ENCODE measurements at places on chromosomes 11 and 22. TPM values are rescaled to one million over a fixed set of nuclear protein-coding genes. Genes with fewer than 3 reads are reported as not detected.

ADAMTS8 gene
- polyA plus RNA-seq: 3.4 TPM

MAPK8IP2 gene
- 1.3 TPM for polyA plus RNA-seq

MYRF gene
- 23.2 TPM for polyA plus RNA-seq

GRCh38 chr11:64035576-64035975, at the start of gene FLRT1:
TSS of gene FLRT1 (plus strand) at chr11:64035931. CDS start at chr11:64116268, 80,337 bp downstream.
- DNase-seq: no peak

DNA sequence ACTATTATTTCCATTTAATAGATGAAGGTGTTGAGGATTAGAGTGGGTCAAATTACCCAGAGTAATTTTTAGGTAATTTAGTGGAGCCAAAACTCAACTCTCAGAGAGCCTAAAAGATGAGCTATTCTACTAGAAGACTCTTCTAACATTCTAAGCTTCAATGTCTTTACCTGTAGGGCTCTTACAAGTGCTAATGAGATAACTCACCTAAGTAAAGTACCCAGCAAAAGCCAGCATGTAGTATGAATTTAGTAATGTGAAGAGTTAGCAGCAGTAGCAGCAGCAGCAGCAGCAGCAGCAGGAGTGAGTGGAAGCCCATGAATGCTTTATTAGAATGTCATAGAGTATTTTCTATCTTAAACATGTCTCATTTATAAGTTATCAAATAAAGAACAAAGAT, 1239.2 kb downstream of the FAM181B start:
- no peak for DNase-seq

DNA sequence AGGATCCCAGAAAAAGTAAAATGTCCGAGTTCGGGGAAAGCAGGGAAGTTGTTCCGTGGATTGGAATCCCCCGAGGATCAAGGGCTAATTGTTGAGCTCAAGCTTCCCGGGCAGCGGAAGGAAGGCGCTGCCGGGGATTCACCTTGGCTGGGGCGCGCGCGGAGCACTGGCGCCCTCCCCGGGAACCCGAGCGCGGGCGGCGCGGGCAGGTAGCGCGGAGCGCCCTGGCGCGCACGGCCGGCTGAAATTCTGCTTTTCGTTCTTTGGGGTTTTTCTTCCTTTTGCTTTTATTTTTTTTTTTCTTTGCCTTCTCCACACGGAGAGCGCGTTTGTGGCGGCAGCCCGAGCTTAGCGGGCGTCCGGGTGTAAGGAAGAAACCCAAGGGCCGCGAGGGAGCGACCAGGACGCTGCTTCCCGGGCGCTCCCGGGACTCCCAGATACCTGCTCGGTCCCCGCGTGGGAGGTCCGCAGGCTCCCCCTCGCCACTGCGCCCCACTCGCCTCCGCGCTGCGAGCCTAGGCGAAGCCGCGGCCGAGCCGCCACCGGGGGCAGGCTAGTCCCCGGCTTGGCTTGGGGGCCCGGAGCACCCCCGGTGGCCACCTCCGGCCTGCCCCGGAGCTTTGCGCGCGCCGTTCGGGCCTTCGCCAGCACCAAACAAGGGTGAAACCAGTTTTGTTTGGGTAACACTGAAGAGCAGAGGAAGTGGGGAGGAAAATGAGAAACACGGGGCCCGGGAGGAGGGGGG, 4.8 kb upstream of the IGF2 start:
- DNase-seq: no peak
